ENCODE measurements at places on chromosomes 6 and 20.

DNA sequence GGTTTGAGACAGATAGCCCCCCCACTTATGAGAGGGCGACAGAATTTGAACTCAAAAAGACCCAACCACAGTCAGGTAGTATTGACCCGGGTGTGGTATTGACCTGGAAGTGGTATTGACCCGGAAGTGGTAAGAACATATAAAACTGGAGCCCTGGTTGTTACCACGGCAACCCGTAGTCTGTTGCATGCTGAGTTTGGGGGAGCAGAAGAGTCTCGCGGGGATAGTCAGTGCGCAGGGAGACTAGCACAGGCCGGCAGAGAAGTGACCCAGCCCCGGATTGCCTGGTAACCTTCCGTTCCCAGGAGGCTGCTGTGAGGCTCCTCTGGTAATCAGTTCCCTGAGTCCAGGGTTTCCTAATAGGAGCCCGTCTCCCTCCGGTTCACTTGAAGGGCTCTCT, 96.2 kb downstream of the SNX5 start:
- no peak for DNase-seq

DNA sequence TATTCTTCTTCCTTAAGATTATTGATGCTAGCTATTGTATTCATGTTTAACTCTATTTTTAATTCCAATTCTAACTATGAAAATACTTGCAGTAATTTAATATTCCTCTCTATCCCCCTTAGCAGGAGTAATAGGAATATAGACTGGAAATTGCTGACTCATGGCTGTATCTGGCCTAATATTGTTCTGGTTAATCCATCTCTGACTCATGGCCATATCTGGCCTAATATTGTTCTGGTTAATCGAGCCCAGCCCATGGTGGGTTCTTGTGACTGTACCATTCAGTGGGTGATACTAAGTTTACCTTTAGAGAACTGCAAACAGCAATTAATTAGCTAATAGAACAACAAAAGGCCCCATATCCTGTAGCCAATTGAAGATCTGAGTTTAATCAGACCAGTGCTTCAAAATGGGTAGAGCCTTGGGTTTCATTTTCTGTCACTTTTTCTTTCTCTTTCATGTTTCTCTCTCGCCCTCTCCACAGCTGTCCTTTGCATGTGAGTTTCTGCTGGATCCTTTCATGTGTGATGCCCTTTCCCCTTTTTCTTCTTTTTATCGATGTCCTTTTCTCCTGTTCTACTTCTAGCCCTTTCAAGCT, 50.6 kb downstream of the SLC22A3 start:
- no peak for DNase-seq

- no peak for DNase-seq
Observed at GRCh38 chr20:13739731-13740649, 44.7 kb downstream of the ESF1 start.

- DNase-seq, result peak; percentile 73
Observed at GRCh38 chr20:63290677-63291472, 2.1 kb upstream of the COL20A1 start.

GRCh38 chr6:155084431-155085123, 89.5 kb downstream of the TIAM2 start:
- no peak for DNase-seq

DNA sequence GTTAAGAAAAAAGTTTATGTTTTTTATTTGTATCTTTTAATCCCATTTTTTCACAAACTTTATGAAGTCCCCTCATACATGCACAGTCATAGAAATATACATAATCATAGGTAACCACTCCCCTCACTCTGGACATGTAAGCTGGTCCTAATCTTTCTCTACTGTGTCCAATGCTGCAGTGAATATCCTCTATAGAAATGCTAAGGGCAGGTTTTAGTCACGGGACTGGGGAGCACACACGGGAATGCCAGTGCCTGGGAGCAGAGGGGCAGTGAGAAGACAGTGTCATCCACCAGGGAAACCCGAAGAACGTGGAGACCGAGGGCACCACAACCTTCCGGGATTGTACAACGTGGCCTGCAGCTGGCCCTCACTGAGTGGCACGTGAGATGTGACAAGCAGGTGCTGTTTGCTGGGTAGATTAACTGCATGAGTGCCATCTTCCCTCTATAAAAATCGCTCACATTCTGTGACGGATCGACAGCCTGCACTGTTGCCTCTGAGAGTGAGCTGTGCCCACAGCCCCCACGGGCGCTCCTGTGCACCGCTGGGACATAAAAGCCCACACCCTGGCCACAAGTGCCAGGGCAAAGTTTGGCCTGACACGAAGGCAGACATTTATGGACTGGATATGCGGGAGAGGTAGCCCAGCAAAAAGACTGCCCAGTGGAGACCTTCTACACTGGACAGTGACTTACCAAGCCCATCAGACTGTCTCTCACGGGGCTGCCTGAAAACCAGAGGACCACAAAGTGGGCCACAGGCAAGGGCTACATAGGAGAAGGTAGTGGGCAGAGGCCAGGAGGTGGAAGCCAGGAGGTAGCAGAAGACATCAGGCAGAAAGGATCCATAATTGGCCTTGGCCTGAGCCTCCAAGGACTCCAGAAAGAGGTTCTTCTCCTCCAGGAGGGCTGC, 63.2 kb downstream of the FGD2 start:
- DNase-seq, result no peak

GRCh38 chr20:22429175-22430153, 154.9 kb downstream of the FOXA2 start:
- DNase-seq, result no peak

DNA sequence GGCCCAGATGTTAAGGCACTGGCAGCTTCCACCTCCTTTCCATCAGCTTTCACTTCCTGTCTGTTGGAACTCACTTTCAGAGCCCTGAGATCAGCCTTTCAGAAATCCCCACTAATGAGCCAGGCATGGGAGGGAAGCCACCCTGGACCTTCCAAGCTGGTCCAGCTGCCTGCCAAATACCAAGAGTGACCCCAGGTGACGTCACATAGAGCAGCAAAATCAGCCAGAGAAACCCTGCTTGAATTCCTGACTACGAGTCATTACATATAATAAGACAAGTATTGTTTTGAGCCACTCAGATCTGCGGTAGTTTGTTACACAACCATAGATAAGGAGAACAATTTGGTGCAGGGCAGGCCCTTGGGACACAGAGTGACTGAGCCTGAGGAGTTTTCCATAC, 556.0 kb upstream of the JAG1 start:
- DNase-seq, result no peak

GRCh38 chr20:2519115-2519809, 10.5 kb upstream of the ZNF343 start:
- no peak for DNase-seq

GRCh38 chr6:44681761-44682160, 294.3 kb downstream of the CDC5L start:
- DNase-seq, result no peak

- DNase-seq, result no peak
Observed at GRCh38 chr20:17885544-17885943, 83.0 kb downstream of the SNX5 start.

- no peak for DNase-seq
Observed at GRCh38 chr20:37443596-37443995, 77.5 kb upstream of the NNAT start.

Measured in effector memory CD8-positive, alpha-beta T cell (primary cell).